NAMALWA (cell line): ENCODE measurements at places on chromosomes 4 and X.
A peak's percentile ranks its signal among the peaks of the same experiment; 100 is the strongest.

- DNase-seq: no peak
These were observed 185.9 kb downstream of the SLC4A4 start for GRCh38 chr4:71524756-71525155.

- DNase-seq: no peak
These were observed 44.2 kb downstream of the MTHFD2L start for GRCh38 chr4:74202062-74202586.

GRCh38 chr4:129839687-129840086 is 743.7 kb downstream of the C4orf33 start:
- DNase-seq: no peak

DNA sequence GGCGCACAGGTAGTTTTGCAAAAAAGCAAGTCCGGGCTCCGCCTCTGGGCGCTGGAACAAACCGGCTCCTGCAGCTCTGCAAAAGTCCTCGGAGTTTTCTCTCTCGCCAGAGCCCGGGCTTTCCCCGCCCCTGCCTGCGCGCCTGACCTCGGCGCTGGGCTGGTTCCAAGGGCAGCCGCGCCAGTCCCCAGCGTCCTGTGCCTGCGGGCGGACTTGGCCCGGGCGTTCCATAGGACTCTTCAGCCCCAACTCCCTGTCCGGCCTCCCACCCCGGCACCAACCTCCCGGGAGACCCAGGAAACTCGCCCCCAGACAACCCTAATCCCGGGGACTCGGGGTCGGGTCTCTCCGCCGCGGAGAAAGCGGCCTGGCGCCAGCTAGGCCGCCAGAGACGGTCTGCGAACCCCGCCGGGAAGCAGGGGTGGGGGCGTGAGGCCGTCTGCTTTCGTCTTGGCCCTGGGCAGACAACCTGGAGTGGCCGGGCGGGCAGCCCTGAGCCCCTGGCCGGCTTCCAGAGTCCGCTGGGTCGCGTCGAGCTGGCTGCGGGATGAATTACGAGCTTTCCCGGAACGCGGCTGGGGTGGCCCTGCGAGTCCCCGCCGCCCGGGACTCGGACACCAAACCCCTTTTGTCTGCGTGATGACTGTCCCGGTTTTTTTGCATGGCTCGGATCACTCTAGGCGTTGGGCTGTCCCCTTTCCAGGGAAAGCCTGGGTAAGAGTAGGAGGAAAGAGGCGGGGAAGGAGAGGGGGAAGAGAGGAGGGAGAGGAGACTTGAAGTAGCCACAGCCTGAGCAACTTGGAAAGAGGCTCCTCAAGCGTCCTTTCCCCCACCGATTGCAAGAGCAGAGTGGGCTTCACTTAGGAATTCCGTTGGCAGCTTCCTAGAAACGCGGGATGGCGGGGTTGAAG is 916 bp downstream of the MXRA5 start:
- DNase-seq: no peak

DNA sequence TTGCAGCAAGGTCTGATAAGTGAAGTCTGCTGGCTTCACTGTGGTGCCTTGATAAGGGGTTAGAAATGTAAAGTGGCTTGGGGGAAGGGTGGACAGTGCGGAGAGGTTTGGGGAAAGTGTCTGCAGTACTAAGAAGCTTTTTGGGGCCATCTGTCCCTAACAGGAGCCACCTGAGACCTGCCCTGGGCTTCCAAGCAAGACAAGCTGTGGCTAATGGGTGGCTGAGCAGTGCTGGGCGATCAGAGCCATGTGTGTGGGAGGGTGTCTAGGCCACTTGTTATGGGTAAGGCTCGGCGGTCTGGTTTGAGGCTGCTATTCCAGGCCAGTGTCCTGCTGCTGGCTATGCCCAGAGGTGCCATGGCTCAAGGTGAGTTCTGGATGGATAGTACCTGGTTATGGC is 185.4 kb upstream of the MTMR8 start:
- no peak for DNase-seq

GRCh38 chr4:173264684-173265185 is 69.4 kb downstream of the HMGB2 start:
- peak; percentile 82 for DNase-seq

GRCh38 chr4:25211721-25212120 is 22.1 kb upstream of the PI4K2B start:
- DNase-seq: no peak

DNA sequence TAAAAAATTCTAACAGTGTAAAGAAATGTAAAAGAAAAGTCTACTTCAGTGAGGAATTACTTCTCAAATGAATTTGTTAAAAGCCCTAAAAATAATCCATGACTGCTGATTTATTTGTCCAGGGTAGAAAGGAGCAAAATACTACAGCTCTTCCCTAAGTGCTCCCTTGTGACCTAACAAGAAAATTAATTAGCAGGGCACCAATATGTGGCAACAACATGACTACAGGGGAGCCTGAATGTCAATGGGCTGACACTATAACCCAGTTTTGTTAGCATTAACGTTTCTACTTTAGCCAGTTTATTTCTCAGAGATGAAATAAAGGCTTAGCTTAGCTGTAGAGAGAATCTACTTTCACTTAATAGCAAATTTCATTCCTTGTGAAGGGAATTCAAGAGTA is 918.9 kb upstream of the EPHA5 start:
- no peak for DNase-seq

GRCh38 chr4:38058151-38058550 is 98.0 kb downstream of the PTTG2 start:
- no peak for DNase-seq

GRCh38 chr4:108813261-108813660 is 50.4 kb upstream of the ETNPPL start:
- DNase-seq: no peak

DNA sequence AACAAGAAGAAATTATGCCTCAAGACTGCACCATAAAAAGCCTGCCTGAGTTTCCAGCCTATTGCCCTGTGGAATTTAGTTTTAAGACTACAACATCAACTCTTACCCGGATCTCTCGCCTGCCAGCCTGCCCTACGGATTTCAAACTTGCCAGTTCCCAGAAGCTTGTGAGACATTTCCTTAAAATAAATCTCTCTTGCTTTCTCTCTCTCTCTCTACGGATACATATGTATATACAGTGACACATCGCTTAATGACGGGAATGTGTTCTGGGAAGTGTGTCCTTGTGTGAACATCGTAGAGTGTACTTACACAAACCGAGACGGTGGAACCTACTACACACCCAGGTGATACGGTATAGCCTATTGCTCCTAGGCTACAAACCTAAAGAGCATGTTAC is 79.5 kb downstream of the CLNK start:
- no peak for DNase-seq

DNA sequence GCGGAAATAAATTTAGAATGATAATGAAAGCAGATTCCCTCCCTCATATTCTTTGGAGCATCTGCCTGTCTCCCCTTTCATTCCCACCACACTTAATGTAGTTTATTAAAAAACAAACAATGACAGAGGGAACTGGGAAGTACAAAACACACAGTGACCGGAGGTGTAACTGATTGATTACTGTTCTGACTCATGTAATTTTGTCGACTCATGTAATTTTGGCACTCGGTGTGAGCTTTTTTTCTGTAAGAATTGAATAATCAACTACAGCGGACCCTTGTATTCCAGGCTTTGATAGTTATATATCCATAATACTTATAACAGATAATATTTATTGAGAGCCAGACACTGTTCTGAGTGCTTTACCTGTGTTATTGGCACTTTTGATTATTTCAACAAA is 110.4 kb downstream of the PALLD start:
- no peak for DNase-seq

- no peak for DNase-seq
These were observed 47.9 kb downstream of the CXCL1 start for GRCh38 chr4:73917081-73917501.
